ENCODE measurements at places on chromosomes 4 and X. TPM values are rescaled to one million over a fixed set of nuclear protein-coding genes. Genes with fewer than 3 reads are reported as not detected.

DNA sequence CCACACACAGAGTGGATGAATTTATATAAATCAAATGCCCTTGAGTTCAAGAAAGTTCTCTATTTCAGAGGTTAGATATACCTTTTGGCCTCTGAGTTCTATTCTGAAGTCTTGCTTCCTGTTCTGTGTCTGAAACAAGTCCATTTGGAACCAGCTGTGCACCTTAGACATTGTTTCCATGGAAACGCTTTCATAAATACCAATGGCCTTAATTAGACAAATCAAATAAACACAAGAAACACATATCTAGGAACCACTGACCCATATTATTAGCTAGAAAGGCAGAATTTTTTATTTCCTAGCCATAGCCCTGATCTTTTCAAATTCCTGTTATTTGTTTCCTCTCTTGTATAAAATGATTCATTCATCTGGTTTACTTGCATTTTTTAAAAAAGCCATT, 8.4 kb upstream of the C4orf54 start:
- DNase-seq = no peak

- peak; percentile 33 for DNase-seq
These were observed 17.5 kb upstream of the TBC1D1 start for GRCh38 chr4:37873386-37873785.

The FGFR3 gene
- 1.4 TPM for total RNA-seq

- DNase-seq = no peak
These were observed 2266.9 kb downstream of the PCDH7 start for GRCh38 chr4:32987111-32987510.

DNA sequence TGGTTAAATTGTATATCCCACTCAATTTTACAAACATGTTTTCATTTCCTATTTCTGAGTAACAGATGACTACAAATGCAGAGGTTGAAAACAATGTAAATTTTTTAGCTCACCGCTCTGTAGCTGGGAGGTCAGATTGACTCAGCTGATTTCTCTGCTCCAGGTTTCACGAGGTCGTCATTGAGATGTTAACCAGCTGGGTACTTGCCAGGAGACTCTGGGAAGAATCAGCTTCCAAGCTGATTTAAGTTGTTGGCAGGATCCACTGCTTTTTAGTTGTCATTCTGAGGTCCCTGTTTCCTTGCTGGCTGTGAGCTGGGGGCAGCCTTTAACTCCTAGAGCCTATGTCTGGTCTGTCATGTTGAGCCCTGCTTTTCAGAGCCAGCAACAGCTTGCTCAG, 864.3 kb upstream of the AGA start:
- no peak for DNase-seq

The SLC26A1 gene
- 0.19 TPM for total RNA-seq

DNA sequence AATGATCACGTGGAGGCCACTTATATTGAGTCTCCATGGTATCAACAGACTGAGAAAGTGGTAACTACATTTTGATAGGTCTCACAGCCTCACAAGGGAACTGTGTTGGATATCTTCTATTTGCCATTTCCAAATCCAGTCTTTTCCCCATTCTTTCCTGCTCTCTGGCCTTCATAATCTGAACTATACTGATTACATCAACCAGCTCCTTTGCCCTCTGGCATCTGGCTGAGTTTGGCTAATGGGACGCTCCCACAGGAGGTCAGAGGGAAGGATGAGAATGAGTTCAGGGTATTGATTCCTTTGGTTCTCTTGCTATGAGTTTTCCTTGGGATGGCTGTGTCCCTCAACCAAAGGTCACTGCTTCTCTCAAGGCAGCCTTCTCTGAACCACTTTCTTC, 152.6 kb downstream of the RTL9 start:
- no peak for DNase-seq

DNA sequence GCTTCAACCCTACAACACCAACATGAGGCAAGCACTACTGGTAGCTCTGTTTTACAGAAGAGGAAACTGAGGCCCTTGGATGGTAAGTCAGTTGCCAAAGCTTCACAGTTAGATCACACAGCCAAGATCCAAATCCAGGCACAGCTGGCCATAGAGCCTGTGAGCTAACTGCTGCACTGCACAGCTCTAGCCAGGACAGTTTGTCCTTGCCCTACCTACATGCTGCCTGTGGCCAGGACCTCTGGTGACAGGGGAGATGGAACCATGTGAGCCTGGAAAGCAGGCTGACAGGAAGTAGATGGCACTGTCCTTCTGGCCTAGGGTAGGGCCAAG, 257.8 kb downstream of the FBXW7 start:
- DNase-seq = no peak

The NIPAL1 gene
- 0.47 TPM for total RNA-seq

DNA sequence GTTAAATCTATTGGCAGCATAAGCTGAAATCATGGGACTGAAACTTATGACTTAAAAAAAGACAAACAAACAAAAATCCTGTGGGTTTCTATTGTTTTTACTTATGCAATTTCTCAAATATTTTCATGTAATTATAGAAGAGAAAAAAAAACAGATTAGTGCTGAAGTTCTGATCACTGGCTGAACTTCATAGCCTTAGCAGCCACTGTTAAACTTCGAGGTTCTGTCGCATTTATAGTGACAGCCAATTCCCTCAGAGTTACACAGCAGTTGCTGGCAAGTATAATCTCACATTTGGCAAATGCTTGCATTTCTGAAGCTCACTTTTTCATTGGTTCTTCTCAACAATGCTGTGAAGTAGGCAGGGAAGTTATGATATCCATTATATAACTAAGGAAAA, 748.9 kb upstream of the MAGEB2 start:
- no peak for DNase-seq

The NHS gene
- 0.14 TPM for total RNA-seq

The GPR143 gene
- 2.8 TPM for total RNA-seq

GRCh38 chr4:135741583-135741982, 1540.0 kb upstream of the PABPC4L start:
- no peak for DNase-seq

The INTU gene
- 2.7 TPM for total RNA-seq

DNA sequence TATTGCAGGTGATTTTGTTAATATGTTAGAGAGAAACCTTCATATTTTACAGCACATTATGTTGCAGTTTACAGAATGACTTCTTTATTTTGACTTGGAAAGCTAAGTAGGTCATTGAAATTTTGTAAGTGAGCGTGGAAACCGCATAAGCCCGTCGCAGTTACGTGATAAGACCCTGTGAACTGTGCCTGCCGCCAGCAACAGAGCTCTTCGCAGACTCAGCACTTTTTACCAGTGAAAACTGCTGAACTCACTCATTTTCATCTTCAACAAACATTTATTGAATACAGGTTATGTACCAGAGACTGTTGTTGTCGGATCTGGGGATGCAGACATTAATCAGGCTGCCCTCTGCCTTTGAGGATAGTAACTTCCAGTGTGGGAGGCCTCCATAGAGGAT, 355.7 kb downstream of the HS3ST1 start:
- no peak for DNase-seq

The MAGEA12 gene
- total RNA-seq = not detected
